ENCODE measurements at places on chromosomes 2 and 18. TPM values are rescaled to one million over a fixed set of nuclear protein-coding genes. Genes with fewer than 3 reads are reported as not detected.

The BMP10 gene
- total RNA-seq, result not detected

The OSBPL6 gene
- total RNA-seq, result 2.4 TPM

GRCh38 chr2:69253611-69254301, 133.3 kb downstream of the GFPT1 start:
- DNase-seq, result peak; percentile 92

GRCh38 chr2:467892-468647, 180.2 kb upstream of the ALKAL2 start:
- DNase-seq, result no peak

DNA sequence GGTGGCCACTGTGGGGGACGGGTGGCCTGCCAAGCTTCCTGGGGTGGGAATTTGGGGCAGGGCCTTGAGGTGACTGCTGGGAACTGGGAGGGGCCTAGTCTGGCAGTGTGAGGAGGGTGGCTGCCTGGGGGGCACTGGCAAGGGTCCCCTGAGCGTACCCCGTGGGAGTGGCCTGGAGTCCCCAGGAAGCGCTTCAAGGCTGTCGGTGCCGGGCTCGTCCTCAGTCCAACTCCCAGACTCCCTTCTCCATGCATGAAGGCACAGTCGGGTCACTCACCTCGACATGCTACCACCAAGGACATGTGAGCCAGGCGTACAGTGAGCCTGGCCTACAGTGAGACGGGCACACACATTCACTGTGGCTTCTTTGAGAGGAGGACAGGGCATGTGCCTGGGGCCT, 105.3 kb downstream of the SMIM21 start:
- DNase-seq, result no peak

DNA sequence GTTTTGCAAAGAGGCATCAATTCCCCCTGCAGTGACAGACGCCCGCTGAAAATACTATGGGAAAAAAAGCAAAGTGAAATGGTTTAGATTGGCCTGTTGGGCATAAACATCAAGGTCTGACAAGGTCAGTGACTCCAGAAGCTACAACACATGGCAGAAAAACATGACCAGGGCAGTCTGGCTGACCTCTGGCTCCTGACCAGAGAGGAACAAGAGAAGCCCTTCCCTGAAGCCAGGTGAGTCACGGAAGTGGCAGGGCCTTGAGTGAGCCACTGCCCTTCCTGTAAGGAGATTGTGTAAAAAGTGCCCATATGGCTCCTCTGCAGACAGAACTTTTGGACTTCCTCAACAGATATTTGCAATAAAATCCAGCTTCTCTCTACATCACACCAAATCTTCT, 72.0 kb downstream of the DNER start:
- DNase-seq, result no peak

DNA sequence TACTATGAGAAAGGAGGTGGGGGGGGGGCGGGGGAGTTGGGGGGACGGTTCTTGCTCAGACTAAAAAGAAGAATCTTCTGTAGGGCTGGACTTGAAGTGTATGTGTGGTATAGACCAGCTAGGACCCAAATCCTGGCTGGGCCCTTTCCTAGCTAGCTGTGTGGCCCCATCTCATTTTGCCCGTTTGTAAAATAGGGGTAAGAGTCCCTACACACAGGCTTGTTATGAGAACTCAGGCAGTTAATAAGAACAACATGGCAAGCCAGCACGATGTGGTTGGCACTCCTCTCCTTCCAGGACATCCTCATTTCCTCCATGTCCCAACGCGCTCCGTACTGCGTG, 1.1 kb downstream of the EVA1A start:
- DNase-seq, result no peak

GRCh38 chr2:211396815-211397214, 840.4 kb downstream of the CPS1 start:
- no peak for DNase-seq

The SPDYA gene
- total RNA-seq, result not detected

DNA sequence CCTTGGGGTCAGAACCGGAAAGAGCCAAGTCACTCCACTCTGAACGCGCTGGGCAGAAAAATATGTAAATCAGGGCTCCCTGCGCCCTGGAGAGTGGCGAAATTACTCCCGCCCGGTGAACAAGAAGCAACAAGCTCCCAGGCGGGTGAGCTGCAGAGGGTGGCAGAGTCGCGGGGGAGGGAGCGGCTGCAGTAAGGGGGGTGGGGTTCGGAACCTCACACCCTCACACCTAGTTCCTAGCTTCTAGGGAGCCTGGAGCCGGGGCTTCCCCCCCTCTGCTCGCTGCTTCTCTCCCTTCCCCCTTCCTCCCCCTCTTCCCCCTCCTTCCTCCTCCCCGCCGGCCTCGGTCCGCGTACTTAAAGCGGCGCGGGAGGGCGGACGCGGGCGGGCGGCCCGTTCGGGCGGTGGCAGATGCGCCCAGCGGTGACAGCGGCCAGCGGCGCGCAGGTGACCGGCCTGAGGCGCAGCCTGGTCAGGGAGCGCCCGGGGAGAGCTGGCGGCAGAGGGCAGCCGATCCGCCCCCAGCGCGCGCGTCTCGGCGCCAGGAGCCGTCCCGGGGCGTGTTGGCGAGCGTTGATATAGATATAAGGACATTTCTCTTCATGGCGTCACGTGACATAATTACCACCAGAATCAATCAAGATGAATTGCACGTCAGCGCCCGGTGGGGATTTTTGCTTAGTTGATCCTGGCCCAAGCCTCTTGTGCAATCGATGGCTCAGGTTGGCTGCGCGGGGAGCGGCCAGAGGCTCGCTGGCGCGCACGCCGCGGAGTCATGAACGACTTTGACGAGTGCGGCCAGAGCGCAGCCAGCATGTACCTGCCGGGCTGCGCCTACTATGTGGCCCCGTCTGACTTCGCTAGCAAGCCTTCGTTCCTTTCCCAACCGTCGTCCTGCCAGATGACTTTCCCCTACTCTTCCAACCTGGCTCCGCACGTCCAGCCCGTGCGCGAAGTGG, at the start of gene HOXD11:
Gene HOXD11 (plus strand): TSS at position 700 of the 959 bp plus-strand sequence. CDS start 76 bp downstream, at position 776.
- peak; percentile 43 for DNase-seq

DNA sequence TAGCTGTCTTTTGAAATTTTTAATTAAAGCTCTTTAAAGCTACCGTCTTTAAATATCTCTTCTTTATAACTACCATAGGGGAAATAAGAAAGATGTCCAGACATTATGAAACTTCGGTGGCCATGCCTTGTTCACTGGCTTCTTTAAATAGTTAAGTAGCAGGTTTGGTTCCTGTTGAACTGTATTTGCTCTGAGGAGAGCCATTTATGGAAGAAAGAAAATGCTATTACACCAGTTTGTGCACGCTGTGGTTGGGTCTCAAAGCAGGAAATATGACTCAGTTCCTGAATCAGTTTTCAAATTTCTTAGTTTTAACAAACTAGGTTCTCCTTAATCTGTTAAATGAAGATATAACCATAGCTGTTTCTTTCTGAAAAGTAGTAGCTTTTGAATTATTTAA, 12.2 kb downstream of the ARPC2 start:
- DNase-seq, result peak; percentile 74

GRCh38 chr2:159639071-159639470, 22.7 kb upstream of the BAZ2B start:
- no peak for DNase-seq

DNA sequence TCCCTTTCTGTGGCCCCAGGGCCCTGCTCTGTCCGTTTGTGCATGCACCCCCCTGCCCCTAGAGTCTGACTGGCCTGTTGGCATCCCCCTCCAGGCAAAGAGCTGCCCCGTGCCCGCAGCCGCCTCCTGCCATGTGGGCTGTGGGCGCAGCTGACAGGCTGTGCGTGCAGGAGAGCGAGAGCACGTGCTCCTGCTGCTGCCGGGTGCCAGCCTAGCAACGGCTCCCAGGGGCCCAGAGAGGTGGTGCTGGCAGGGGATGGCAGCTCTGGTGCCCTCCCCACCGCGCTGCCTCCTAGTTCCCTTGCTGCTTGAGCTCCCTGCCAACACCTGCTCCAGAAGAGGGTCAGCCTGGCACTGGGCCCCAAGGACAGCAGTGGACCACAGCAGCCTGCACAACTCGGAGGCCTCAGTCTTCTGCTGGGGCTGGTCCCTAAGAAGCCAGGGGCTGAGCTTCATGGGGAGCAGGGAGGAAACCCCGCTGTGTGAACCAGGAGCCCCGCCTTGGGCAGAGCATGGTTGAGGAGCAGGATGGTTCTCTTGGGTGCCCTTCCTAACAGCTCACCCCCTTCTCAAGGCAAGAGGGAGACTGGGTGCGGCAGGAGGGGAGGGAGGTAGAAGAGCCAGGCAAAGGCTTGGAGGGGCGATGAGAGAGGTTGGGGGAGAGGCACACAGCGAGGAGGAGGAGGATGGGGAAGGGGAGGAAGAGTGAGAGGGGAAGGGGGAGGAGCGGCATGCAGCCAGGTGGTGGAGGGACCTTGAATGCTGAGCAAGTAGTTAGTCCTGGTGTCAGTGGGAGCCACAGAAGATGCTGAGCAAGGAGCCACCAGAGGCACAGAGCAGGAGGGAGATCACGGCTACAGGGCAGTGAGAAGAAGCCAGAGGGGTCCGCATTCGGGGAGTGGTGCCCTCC, 23.8 kb upstream of the PTMA start:
- DNase-seq, result no peak

GRCh38 chr2:186457908-186458307, 28.2 kb upstream of the ZC3H15 start:
- DNase-seq, result no peak

Data from HFFc6 (cell line).